ENCODE measurements at places on chromosomes 13 and 19.

- no peak for DNase-seq
These were observed 53.9 kb upstream of the CEACAM21 start for GRCh38 chr19:41521931-41522555.

GRCh38 chr19:39277598-39277997 is 9.4 kb downstream of the IFNL2 start:
- DNase-seq = no peak

GRCh38 chr13:113528101-113528812 is 37.7 kb upstream of the DCUN1D2 start:
- no peak for DNase-seq

GRCh38 chr13:47080621-47081020 is 183.8 kb upstream of the HTR2A start:
- DNase-seq = no peak

- DNase-seq = no peak
These were observed 38.4 kb downstream of the LTBP4 start for GRCh38 chr19:40639638-40639982.

DNA sequence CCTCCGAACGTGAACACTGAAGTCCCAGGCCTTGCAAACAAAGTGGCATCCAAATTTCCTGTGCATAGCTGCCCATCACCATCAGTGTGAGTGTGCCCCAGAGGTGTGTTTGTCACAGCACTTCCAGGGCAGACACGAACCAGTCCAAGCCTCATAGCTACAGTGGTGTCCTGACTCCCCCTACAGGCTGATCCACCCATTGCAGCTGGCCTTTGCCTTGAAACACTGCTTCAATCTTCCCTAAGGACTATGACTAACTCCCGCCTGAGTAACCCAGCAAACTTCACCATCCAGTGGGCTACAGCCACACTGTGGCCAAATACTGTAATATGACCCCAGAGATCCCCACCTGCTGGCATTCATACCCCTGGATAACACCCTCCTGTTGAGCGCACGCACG is 3.9 kb downstream of the ZNF266 start:
- no peak for DNase-seq

DNA sequence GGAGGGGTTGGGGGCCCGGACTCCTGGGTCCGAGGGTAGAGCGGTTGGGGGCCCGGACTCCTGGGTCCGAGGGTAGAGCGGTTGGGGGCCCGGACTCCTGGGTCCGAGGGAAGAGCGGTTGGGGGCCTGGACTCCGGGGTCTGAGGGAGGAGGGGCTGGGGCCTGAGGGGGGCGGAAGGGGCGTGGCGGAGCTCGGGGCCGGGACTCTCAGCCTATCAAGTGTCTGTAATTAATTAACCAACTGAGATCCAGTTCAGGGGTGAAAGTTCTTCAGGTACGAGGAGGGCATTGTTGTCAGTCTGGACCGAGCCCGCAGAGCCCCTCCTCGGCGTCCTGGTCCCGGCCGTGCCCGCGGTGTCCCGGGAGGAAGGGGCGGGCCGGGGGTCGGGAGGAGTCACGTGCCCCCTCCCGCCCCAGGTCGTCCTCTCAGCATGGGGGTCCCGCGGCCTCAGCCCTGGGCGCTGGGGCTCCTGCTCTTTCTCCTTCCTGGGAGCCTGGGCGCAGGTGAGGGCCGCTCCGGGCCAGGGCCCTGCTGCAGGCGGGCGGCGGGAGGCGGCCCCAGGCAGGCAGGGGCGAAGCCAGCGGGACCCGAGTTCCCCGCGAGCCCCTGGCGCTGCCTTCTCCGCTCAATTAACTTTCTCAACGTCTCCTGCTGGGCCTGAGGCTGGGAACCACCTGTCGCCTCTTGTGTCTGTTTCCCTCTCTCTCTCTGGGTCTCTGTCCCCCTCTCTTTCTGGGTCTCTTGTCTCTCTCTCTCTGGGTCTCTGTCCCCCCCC is 697 bp downstream of the FCGRT start:
- DNase-seq = no peak

GRCh38 chr13:113164492-113164891 is 6.0 kb downstream of the PROZ start:
- no peak for DNase-seq

DNA sequence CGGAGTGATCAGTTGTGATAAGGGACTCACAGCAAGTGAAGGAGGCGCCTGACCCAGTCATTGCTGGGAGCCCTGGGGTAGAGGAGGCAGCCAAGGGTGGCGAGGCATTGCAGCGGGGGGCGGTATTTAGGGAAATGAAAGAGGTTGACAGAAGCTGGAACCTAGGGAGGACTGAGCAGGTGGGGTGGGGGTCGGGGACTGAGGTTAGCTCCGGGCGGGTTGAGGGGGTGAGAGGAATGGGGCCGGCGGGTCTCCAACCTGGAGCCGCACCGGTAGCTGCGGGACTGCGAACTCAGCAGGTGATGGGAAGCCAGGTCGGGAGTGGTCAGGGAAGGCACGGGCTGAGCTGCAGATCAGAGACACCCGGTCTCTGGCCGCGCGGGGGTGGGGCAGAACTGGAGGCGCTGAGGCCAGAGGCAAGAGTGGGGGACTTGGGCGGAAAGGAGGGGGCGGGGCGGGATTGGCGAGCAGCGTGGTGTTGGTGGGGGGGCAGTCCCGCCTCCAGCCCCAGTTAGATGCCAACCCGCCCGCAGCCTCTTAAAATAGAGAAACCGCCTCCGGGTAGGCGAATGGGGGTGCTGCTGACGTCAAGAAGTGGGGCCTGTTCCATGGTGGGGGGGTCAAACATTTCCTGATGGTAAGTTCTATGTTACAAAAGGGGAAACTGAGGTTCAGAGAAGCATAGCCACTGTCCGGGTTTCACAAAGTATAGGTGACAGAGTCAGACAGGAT is 1.5 kb downstream of the MAST3 start:
- no peak for DNase-seq

All from G401 (cell line).